ENCODE measurements at places on chromosomes 2 and 18.

DNA sequence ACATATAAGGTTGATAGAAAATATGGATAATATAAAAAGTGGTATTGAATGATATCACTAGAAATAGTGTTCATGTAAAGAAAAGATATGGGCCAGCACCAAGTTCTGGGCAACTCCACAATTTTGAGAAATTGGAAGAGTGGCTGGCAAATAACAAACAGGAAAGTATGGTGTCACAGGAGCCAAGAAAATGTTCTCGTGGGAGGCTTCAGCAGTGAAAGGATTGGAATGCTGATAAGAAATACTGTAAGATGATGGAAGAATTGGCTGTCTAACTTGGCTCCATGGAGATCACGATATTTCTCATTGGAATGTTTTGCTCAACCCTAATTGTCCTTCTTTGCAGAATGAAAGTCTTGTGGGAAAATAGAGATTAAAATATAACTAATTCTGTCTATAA is 856.8 kb downstream of the DPP10 start:
- DNase-seq = no peak

DNA sequence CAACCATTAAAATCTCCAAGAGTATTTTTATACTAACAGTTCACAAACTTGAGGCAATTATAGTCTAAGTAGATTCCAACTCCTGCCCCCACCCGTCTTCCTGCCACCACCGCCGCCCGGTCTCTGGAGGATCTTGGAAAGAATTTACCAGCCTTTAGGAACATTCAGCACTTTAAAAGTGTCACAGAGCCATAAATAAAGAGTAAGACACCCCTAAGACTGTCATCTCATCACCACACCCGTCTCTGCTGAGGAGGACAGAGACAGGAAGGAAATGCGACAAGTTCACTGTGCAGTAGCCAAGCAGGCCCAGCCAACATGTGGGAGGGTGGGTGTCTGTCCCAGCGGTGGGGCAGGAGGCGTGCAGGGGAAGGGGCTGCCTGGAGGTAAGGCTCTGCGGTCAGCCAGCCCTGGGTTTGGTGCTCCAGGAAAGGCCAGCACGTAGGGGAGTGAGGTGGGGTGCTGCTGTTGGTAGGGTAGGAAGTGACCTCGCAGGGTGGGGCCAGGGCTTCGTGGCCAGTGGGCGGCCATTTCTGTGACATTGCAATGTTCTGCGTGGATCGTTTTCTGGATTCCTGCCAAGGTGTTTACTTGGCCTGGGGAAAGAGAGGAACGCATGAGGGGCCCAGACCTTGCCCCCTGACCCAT is 111.6 kb downstream of the FAM210A start:
- no peak for DNase-seq

- no peak for DNase-seq
These were observed 1319.7 kb upstream of the CRIM1 start for GRCh38 chr2:35035883-35036282.

GRCh38 chr18:63808125-63808524 is 32.9 kb downstream of the SERPINB7 start:
- DNase-seq = no peak

GRCh38 chr2:9565436-9566153 is 10.0 kb upstream of the ADAM17 start:
- DNase-seq = peak; percentile 80

GRCh38 chr2:231464576-231465540 is 574 bp upstream of the NCL start:
- no peak for DNase-seq

GRCh38 chr2:181042706-181043105 is 62.3 kb downstream of the UBE2E3 start:
- DNase-seq = no peak

GRCh38 chr2:167898340-167898739 is 349.1 kb downstream of the STK39 start:
- no peak for DNase-seq

DNA sequence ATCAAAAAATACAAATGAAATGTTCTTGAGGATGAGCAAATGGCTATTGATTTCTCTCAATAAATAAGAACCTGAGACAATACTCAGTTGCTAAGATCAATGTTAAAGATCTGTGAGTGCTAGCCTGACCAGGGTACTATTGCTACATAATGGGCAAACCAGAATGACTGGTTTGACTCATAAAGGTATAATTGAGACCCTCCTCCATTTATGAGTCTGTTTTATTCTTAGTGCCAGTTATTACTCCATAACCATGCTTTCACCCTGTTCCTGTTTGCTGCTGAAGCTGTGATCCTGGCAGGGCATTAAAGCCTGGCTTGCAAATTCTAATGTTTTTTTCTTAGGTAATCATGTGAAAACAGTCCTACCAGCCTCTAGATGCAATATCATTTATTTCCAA is 56.6 kb upstream of the PPM1B start:
- no peak for DNase-seq

GRCh38 chr2:239264838-239265651 is 135.8 kb downstream of the HDAC4 start:
- DNase-seq = no peak

DNA sequence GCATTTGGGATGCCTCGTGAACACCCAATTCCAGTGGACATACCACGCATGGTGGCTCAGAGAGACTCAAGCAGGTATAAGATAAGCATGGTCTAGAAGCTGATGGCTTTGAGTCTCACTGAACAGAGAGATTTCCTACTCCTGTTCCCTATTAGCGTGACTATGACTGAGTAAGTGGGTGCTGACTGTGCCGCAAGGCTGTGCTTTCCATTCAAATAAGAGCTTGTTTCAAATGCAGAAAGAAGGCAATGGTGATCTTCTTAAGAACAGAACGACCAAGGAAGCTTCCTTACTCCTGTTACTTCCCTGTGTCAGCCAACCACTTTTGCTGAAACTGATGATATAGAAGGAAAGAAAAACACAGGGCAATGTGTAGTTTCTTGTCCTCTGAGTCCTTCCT is 63.5 kb upstream of the IGFBP2 start:
- no peak for DNase-seq

GRCh38 chr2:609881-610280 is 67.3 kb downstream of the TMEM18 start:
- no peak for DNase-seq

DNA sequence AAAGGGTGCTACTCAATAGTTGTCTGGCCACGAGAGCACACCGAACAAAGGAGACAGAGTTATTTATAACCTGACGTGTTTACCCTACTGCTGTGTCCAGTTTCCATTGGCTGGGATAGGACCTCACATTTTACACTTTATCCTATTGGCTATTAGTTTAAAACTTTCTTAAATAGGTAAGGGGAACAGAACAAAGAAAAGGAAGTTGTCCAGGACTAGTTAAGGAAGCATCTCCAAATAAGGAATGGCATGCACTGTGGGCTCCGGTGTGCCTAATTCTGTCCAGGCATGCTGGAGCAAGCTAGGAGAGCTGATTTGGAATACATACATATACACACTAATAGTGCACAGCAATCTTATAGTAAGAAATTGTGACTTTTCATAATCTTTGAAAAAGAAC is 72.2 kb downstream of the CAB39 start:
- no peak for DNase-seq

- no peak for DNase-seq
These were observed 45.9 kb downstream of the TGIF1 start for GRCh38 chr18:3495691-3496430.

Measured in non-pigmented ciliary epithelial cell (primary cell).